ENCODE measurements at places on chromosomes 3 and 15. TPM values are rescaled to one million over a fixed set of nuclear protein-coding genes. Genes with fewer than 3 reads are reported as not detected.

The NME9 gene
- not detected for total RNA-seq

The DISP2 gene
- 0.16 TPM for total RNA-seq

The GLDN gene
- 90.2 TPM for total RNA-seq

The CD47 gene
- 86.5 TPM for total RNA-seq

The NCK1 gene
- total RNA-seq: 36.6 TPM

The CCR4 gene
- total RNA-seq: not detected

The TMEM212 gene
- total RNA-seq: not detected

The SLC9A9 gene
- 65.9 TPM for total RNA-seq

The TRANK1 gene
- total RNA-seq: 22.2 TPM

The CTXND1 gene
- not detected for total RNA-seq

The SEMA3G gene
- total RNA-seq: 0.26 TPM

The GOLGA6L4 gene
- total RNA-seq: 0.86 TPM

The CKMT1B gene
- total RNA-seq: not detected

The CDCP1 gene
- total RNA-seq: 5.5 TPM

The GOLGA6A gene
- under 0.01 TPM for total RNA-seq

The CLRN1 gene
- total RNA-seq: not detected

The SYNM gene
- total RNA-seq: 2.2 TPM

The IP6K2 gene
- 61.5 TPM for total RNA-seq

The ZNF774 gene
- 0.86 TPM for total RNA-seq

The METTL6 gene
- 25.0 TPM for total RNA-seq

The SV2B gene
- under 0.01 TPM for total RNA-seq

The GOLGA8G gene
- not detected for total RNA-seq

The RRP9 gene
- total RNA-seq: 21.4 TPM

The PFN2 gene
- total RNA-seq: 248 TPM

The ATP13A5 gene
- not detected for total RNA-seq

The GP5 gene
- total RNA-seq: under 0.01 TPM

The ASB14 gene
- 0.17 TPM for total RNA-seq

The KBTBD12 gene
- total RNA-seq: not detected

The SUMF1 gene
- total RNA-seq: 60.7 TPM

The CCR8 gene
- not detected for total RNA-seq

The LDHAL6B gene
- not detected for total RNA-seq

The OR5K2 gene
- not detected for total RNA-seq

The KCNAB1 gene
- under 0.01 TPM for total RNA-seq

The AHSG gene
- not detected for total RNA-seq

The SPESP1 gene
- 14.3 TPM for total RNA-seq

The GOLIM4 gene
- total RNA-seq: 77.0 TPM

The UCN2 gene
- total RNA-seq: 0.34 TPM

The SI gene
- total RNA-seq: not detected

The XYLB gene
- total RNA-seq: 3.6 TPM

The UBAP1L gene
- total RNA-seq: 0.95 TPM

The ZIC1 gene
- total RNA-seq: not detected

The TLR9 gene
- total RNA-seq: under 0.01 TPM

The SNURF gene
- 257 TPM for total RNA-seq
